ENCODE measurements at places on chromosomes 6 and 20.

- DNase-seq, result no peak
Measured at GRCh38 chr20:24704899-24705298, 235.5 kb downstream of the SYNDIG1 start.

DNA sequence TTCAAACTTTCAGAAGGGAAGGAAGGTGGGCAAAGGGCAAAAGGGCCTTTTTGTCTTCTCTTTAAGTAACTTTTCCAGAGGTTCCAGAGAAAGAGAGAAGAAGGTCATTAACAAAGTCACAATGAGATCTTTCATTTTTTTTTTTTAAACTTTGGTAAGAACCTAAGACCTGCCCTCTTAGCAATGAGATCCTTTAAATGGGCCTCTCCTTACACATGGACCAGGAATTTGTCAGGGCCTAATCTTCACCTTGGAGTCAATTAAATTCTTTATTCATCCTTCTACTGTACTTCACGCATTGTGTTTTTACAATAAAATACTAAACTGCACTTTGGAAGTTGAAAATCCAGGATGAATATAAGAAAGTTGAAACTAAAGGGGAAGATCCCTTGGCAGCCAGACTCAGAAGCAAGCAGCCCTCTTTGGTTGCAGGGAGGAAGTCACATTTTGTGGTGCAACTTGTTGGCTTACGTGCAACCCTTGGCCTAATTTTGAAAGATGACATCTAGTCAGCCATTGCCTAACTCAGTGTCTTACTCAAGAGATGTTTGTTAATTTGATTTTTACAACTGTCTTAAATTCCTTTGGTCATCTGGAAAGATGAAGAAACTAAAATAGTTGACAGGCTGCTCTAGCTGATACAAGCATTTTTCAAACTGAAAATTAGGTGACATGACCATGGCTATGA lies 11.9 kb upstream of the TMEM170B start:
- no peak for DNase-seq

GRCh38 chr6:2714111-2714895 lies 36.4 kb downstream of the MYLK4 start:
- DNase-seq, result no peak

- no peak for DNase-seq
Measured at GRCh38 chr6:132205946-132206345, 195.3 kb downstream of the MOXD1 start.

- DNase-seq, result no peak
Measured at GRCh38 chr20:36318166-36318565, 12.0 kb downstream of the DLGAP4 start.

DNA sequence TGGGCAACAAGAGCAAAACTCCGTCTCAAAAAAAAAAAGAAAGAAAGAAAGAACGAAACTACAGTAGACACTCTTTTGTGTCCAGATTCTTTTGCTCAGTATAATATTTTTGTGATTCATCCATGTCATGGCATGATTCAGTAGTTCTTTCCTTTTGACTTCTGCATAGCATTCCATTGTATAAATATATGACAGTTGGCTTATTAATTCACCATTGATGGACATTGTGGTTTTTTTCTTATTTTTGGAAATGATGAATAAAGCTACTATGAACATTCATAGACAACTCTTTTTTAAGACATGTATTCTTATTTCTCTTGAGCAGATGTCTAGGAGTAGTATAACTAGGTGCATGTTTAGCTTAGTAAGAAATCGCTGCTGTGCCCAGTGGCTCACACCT lies 10.3 kb upstream of the IER3 start:
- no peak for DNase-seq

GRCh38 chr6:110595112-110595511 lies 118.7 kb upstream of the SLC22A16 start:
- DNase-seq, result no peak

DNA sequence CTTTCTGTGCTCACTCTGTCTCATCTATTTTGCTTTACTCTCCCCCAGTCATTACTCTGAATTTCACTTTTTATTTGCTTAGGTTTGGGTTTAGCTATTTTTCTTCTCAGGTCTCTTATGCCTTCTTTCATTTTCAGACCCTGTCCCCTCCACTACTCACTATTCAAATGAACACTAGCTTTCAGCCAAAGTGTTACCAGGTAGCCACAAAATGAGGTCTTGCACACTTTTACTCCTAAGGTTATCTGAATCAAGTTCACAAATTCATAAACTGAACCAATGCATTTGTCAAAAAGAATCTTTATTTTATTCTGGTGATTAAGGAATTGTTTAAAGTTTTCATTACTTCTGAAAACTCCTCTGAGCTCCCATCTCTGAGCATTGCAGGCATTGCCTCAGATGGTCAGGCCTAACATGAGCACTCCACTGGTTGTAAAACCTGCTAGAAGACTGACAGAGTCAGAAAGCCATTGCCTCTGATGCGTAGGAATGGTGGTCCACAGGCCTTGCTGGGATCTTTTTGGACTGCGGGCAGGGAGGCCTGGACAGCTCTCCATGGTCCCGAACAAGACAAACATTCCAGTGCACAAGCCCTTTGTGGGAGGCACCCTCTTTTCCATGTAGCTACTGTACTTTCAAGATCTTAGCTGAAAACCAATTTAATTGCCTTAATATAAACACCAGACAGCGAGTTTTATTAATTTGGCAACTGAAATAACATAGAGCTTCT lies 48.5 kb downstream of the FYN start:
- no peak for DNase-seq

DNA sequence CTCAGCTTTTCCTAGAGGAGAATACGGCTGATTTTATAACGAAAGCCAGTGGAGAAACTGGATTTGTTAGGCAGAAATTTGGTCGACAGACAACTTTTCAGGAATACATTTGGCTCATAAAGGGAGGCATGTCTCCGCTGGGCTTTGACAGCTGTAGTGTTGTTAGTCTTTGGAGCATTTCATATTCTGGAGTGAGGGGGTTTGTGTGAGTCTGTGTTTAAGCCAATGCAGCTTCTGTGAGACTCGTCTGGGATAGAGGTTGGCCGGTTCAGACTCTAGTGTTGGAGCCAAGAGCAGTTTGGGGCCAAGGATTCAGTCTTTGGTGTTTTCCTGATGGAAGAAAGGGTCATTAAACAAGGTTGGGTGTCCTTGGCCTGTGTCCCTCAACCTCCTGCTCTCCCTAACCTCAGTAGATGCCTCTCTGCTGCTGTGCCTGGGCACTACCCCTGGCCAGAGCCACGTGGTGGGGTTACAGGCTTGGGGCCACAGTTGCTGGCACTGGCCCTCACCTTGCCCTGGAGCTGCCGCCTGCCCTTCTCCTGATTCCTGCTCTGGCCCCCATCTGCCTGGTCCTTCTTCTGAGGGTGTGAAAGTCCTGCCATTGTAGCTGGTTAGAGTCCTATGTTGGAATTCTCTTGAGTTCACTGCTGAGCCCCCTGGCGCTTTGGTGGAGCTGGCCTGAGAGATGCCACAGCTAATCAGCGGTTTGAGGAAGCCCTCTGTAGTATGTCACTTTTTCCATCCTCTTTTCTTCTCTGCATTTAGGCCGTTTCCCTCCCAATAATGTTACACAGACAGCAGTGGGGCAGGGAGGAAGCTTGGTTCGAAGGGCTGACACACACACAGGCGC lies 6.9 kb downstream of the PTK7 start:
- DNase-seq, result no peak

GRCh38 chr6:108561742-108562502 lies 1.2 kb downstream of the FOXO3 start:
- no peak for DNase-seq

DNA sequence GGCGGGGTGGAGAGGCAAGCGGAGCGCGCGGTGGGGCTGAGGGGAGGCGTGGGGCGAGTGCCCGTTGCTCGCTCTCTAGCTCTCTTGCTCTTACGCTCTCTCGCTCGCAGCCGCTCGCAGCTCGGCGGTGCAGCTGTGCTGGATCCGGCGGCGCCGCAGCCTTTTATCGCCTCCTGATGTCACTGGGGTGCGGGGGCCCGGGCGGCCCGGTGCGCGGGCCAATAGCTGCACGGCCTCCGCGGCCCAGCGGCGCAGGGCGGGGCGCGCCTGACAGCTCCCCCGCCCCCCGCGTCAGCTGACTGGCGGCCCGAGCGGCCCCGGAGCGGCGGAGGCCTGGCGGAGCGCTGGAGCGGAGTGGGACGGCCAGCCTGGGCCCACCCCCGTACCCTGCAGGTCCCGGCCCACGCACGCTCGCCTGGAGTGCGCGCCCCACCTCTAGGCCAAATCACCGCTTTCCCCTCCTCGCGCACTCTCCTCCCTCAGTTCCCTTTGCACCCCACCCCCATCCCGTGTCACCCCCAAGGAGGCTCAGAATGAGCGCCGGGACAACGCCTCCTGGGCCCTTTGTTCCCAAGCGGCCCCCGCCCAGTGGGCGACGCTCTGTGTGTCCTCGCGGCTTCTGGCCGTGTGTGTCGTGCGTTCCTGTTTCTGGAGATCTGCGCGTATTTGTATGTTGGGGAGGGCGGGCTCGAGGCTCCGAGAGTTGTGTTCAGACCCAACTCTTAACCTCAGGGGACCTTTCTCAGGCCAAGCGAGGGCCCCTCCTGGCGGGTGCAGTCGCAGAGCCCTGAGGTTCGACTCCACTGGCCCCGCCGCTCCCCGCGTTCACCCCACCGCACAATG lies at the start of gene MAFB:
Gene MAFB (minus strand): TSS at position 137 of the 843 bp plus-strand sequence. CDS start 386 bp downstream, outside the sequence.
- DNase-seq, result peak; percentile 34

DNA sequence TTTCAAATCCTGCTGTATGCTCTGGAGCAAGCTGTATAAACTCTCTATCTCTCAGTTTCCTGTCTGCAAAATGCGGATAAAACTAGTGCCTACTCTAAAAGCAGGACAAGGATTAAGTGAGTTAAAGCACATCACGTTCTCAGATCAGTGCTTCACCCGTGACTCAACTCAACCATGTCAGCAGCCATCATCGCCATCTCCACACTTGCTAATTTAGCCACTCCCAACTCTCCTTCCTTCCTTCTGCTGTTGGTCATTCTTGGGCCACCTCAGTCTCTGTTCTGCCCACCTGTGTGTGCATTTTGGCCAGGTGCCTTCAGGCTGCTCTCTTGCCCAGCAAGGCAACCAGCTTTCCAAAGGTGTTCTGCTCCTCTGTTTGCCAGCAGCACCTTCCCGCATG lies 260.0 kb upstream of the CDYL start:
- DNase-seq, result no peak

- DNase-seq, result no peak
Measured at GRCh38 chr6:109393886-109394281, 11.6 kb upstream of the CD164 start.

- DNase-seq, result no peak
Measured at GRCh38 chr6:50591135-50591534, 122.2 kb upstream of the TFAP2D start.

GRCh38 chr20:44418069-44418905 lies 57.4 kb upstream of the TTPAL start:
- DNase-seq, result no peak

- no peak for DNase-seq
Measured at GRCh38 chr6:91653895-91654294, 1067.0 kb upstream of the MAP3K7 start.

GRCh38 chr6:28969129-28969528 lies 36.0 kb downstream of the ZNF311 start:
- DNase-seq, result no peak

- DNase-seq, result no peak
Measured at GRCh38 chr6:109515781-109516409, 32.9 kb upstream of the ZBTB24 start.

GRCh38 chr20:2285193-2285592 lies 10.6 kb upstream of the TGM3 start:
- no peak for DNase-seq

- DNase-seq, result no peak
Measured at GRCh38 chr6:52925919-52926792, 16.7 kb upstream of the GSTA3 start.

DNA sequence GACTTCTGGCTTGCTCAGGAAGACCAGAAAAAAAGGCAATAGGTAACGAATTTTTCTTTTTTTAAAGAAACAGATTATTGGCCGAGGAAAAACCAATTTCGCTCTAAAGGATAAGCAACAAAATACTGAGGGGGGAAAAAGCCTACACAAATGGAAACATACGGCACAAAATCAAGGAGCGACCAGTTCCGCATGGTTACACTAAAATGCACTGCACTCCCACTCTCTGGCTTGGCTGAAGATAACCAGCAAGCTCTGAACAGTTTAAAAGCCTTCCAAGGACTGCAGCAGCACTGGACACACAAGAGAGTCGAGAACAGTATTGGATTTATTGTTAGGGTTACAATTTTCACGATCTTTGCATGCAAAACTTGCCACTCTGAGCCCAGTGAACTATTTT lies 881 bp upstream of the MAP7 start:
- no peak for DNase-seq

- DNase-seq, result no peak
Measured at GRCh38 chr6:39100358-39100757, 14.6 kb downstream of the SAYSD1 start.

- no peak for DNase-seq
Measured at GRCh38 chr6:114364301-114364700, 21.5 kb upstream of the HS3ST5 start.

DNA sequence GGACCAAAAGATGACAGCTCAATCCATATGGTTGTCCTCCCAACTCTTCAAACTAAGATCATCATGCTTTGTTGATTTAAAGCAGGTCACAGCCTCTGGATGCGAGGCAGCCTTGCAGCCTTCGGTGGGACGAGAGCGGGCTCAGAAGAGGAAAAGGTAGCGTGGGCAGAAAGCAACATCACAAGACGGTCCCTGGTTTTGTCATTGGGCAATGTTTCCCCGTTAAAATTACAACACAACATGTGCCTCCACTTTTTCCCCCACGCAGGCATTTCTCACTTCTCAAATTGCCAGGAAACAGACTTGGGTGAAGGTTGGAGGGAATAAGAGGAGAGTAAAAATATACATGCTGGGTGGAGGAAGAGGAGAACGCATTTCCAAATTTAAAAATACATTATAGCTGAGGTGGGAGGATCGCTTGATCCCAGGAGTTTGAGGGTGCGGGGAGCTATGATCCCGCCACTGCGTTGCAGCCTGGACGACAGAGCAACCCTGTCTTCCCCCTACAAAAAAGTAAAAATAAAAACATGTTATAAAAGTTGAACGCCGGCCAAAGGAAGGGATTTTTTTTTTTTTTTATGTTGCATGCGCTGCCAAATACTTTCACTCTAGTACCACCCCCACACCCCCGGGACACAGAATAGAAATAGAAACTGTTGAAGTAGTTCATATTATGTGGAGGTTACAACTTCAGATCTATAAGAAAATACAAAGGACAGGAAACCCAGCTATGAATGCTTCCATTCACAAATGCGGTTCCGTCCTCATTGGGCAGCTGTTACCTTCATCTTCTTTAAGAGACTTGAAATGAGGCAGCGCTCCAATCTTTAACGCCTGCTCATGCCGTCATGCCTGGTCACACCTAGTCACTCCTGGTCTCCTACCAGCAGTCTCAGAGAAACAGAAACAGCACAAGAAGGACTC lies 13.9 kb upstream of the NAA20 start:
- DNase-seq, result no peak

Measured in esophagus squamous epithelium (tissue), 5 donors.